Activated naive CD4-positive, alpha-beta T cell treated with anti-CD3 and anti-CD28 coated beads, Interleukin-2, amount 10 ng/mL, durations not matched to agents 7 days and 5 days (primary cell): ENCODE measurements at places on chromosomes 11 and 22.

DNA sequence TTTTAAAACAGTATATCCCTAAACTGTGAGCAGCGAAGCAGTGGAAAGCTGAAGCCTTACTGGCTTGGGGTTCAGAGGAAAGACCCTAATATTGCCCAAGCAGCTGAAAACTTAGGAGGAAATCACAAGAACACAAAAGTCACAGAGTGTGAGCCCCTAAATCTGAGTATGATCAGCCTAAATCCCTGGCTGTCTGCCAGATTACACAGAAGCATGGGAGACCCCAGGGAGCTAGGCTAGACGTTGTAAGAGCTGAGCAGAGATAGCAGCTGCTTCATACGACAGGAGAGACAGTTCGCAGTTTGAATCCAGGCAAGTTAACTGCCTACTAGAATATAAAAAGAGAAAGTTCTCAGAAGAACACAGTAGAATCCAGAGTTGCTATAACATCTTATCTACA lies 81.2 kb downstream of the PACS1 start:
- peaks cover 13% of the 10 kb centered on the region for H3K36me3 ChIP-seq
- no peak for DNase-seq

- H3K36me3 ChIP-seq = no peaks in the 10 kb centered on the region
- DNase-seq = no peak
- H3K27ac ChIP-seq = no peak overlapping the region
- H3K4me3 ChIP-seq = no peak overlapping the region
- H3K27me3 ChIP-seq = peaks cover 3% of the 10 kb centered on the region
Observed at GRCh38 chr11:126732981-126733380, 267.6 kb downstream of the KIRREL3 start.

DNA sequence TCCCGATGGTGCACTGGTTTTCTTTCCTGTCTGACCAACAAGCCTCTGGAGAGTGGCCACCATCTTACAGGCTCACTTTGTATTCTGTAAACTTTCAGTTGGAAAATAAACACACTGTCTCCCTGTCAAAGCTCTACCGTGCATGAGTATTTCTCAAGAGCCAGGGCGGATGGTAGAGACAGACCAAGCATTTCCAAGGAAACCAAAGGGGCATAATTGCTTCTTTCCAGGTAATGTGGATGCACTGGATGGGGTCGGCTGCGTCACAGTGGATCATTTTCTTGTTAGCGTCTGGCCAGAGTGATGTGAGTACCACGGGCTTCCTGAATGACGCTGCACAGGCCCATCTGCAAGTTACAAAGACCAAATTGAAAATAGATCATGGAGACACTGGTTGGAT lies 5.1 kb upstream of the SEZ6L start:
- H3K4me3 ChIP-seq = no peak overlapping the region
- DNase-seq = no peak
- no peaks in the 10 kb centered on the region for H3K36me3 ChIP-seq
- no peak overlapping the region for H3K27ac ChIP-seq
- H3K4me1 ChIP-seq = peaks cover 5% of the 10 kb centered on the region
- H3K27me3 ChIP-seq = peaks cover 30% of the 10 kb centered on the region

GRCh38 chr11:58525037-58525614 lies 17.2 kb upstream of the OR5B21 start:
- H3K36me3 ChIP-seq = peaks cover 33% of the 10 kb centered on the region
- peak overlapping the region; percentile 93 for H3K27ac ChIP-seq
- DNase-seq = peak; percentile 54
- no peaks in the 10 kb centered on the region for H3K27me3 ChIP-seq
- peaks cover 62% of the 10 kb centered on the region for H3K4me1 ChIP-seq

- no peak overlapping the region for H3K4me3 ChIP-seq
- no peaks in the 10 kb centered on the region for H3K27me3 ChIP-seq
- no peak overlapping the region for H3K27ac ChIP-seq
- DNase-seq = no peak
- peaks cover 49% of the 10 kb centered on the region for H3K4me1 ChIP-seq
- H3K36me3 ChIP-seq = peaks cover 42% of the 10 kb centered on the region
Observed at GRCh38 chr11:96309016-96309642, 33.9 kb downstream of the MAML2 start.

DNA sequence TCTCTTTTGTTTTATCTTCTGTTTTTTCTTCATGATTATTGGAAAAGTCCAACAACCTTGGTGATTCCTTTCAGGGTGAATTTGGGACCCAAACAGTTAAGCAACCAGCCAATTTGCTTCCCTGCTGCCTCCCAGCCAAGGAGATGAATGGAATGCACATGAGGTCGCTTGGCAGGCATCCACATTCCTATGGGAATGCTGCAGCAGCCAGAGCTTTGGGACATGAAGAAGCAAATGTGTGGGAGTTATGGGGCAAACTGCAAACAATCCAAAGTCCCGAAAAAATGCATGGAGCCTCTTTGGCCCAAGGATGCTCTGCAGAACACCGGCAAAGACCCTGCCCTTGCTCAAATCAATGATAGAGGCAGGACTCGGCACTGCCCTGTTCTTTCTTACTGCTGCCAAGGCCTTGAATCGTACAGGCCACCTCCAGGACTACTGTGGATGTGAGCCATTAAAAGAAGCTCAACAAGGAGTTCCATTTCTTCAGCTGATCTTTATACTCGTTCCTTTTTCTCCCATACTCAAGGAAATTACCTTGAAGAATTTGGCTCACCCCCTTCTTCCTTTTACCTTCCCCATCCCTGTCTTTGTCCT lies 117.3 kb upstream of the TEAD1 start:
- no peak overlapping the region for H3K27ac ChIP-seq
- no peaks in the 10 kb centered on the region for H3K4me1 ChIP-seq
- no peaks in the 10 kb centered on the region for H3K36me3 ChIP-seq
- H3K4me3 ChIP-seq = no peak overlapping the region
- peaks cover 26% of the 10 kb centered on the region for H3K27me3 ChIP-seq
- DNase-seq = no peak

DNA sequence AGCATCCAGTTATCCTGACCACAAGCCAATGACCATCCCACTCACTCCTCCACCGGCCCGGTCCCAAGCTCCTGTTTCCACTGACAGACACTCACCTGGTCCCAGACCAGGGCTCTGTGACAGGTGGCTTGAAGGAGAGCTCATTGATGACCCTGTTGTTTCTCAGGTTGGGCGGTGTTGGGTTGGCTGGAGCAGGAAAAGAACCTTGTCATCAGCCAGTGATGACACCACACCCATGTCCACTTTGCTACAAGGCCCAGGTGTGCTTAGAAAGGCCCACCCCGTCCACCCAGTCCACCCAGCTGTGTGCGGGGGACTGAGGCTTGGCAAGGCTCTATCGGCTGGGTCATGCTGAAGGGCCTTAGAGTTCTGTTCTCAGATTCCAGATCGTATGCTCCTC lies 42.9 kb downstream of the GAB4 start:
- H3K27ac ChIP-seq = no peak overlapping the region
- peaks cover 4% of the 10 kb centered on the region for H3K27me3 ChIP-seq
- no peak overlapping the region for H3K4me3 ChIP-seq
- peaks cover 2% of the 10 kb centered on the region for H3K4me1 ChIP-seq
- no peak for DNase-seq

DNA sequence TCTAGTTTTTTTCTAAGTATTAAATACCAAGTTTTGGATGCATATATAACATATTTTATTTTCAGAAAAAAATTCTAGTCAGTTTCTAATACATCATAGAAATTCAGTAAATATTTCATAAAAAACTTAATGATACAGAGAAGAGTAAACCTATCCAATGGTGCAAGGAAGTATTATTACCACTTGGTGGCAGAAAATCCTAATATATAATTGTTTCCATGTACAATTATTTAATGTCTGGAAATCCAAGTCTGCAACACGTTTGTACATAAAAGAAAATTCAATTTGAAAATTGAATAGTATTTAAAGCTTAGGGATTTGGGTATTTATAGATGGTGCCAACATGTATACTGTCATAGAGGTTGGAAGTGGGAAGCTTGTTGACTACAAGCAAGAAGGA lies 127.0 kb downstream of the TRPC6 start:
- H3K36me3 ChIP-seq = no peaks in the 10 kb centered on the region
- no peak overlapping the region for H3K27ac ChIP-seq
- DNase-seq = no peak
- no peak overlapping the region for H3K4me3 ChIP-seq
- H3K27me3 ChIP-seq = no peaks in the 10 kb centered on the region
- no peaks in the 10 kb centered on the region for H3K4me1 ChIP-seq

- peak overlapping the region; percentile 91 for H3K4me3 ChIP-seq
- H3K4me1 ChIP-seq = peaks cover 44% of the 10 kb centered on the region
- H3K27ac ChIP-seq = peak overlapping the region; percentile 98
- H3K27me3 ChIP-seq = peaks cover 14% of the 10 kb centered on the region
- peak; percentile 73 for DNase-seq
Observed at GRCh38 chr11:125886997-125887372, 483 bp upstream of the HYLS1 start.

- H3K4me1 ChIP-seq = no peaks in the 10 kb centered on the region
- H3K36me3 ChIP-seq = no peaks in the 10 kb centered on the region
- H3K27ac ChIP-seq = no peak overlapping the region
- DNase-seq = no peak
Observed at GRCh38 chr11:134666273-134667174, 254.5 kb upstream of the B3GAT1 start.

DNA sequence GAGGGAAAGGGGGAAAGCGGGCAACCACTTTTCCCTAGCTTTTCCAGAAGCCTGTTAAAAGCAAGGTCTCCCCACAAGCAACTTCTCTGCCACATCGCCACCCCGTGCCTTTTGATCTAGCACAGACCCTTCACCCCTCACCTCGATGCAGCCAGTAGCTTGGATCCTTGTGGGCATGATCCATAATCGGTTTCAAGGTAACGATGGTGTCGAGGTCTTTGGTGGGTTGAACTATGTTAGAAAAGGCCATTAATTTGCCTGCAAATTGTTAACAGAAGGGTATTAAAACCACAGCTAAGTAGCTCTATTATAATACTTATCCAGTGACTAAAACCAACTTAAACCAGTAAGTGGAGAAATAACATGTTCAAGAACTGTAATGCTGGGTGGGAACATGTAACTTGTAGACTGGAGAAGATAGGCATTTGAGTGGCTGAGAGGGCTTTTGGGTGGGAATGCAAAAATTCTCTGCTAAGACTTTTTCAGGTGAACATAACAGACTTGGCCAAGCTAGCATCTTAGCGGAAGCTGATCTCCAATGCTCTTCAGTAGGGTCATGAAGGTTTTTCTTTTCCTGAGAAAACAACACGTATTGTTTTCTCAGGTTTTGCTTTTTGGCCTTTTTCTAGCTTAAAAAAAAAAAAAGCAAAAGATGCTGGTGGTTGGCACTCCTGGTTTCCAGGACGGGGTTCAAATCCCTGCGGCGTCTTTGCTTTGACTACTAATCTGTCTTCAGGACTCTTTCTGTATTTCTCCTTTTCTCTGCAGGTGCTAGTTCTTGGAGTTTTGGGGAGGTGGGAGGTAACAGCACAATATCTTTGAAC lies 6.8 kb downstream of the MALAT1 start:
- H3K27me3 ChIP-seq = no peaks in the 10 kb centered on the region
- peaks cover 49% of the 10 kb centered on the region for H3K4me1 ChIP-seq
- no peak overlapping the region for H3K4me3 ChIP-seq
- DNase-seq = no peak

GRCh38 chr11:102757823-102758549 lies 22.4 kb downstream of the MMP10 start:
- H3K27ac ChIP-seq = no peak overlapping the region
- H3K27me3 ChIP-seq = peaks cover 5% of the 10 kb centered on the region
- no peaks in the 10 kb centered on the region for H3K4me1 ChIP-seq

DNA sequence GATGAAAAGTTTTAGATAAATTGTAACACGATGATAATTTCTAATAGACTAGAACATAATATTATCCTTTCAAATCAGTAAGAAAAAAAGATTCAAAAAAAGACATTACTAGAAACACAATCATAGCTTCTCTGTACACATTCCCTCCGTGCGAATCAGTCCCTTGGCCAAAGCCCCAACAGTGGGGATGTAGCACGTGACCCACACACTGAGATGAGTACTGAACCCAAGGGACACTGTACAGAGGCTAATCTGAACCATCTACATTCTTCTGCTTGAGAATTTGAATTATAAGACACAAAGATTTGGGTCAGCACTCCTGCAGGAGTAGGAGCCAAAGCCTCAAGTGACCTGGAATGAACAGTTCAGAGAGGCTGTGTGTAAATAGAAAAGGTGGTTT lies 353.7 kb downstream of the INSC start:
- no peak overlapping the region for H3K4me3 ChIP-seq
- no peak overlapping the region for H3K27ac ChIP-seq
- peaks cover 3% of the 10 kb centered on the region for H3K27me3 ChIP-seq
- no peak for DNase-seq
- no peaks in the 10 kb centered on the region for H3K36me3 ChIP-seq
- H3K4me1 ChIP-seq = no peaks in the 10 kb centered on the region

- H3K36me3 ChIP-seq = peaks cover 6% of the 10 kb centered on the region
- DNase-seq = no peak
- peaks cover 13% of the 10 kb centered on the region for H3K4me1 ChIP-seq
- H3K4me3 ChIP-seq = no peak overlapping the region
Observed at GRCh38 chr22:23118647-23119493, 22.9 kb downstream of the RSPH14 start.

DNA sequence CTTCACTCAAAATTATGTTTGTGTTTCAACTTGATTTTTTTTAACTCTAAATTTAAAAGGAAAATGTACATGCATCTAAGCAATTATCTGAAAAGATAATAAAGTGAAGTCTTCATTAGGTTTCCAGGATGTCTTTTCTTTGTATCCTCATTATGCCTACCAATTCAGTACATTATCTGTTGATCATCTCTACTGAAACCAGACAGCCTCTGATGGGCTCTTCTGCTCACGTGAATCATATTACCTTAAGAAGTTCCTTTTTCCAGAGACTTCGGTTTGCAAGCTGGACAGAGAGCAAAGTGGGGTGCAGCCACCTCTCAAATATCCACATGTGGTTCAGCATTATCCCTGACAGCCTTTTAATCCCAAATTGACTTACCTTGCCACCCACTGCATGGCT lies 158.4 kb downstream of the CADM1 start:
- H3K4me1 ChIP-seq = no peaks in the 10 kb centered on the region
- no peak overlapping the region for H3K4me3 ChIP-seq
- H3K27me3 ChIP-seq = no peaks in the 10 kb centered on the region
- no peaks in the 10 kb centered on the region for H3K36me3 ChIP-seq
- H3K27ac ChIP-seq = no peak overlapping the region
- DNase-seq = no peak

- H3K27ac ChIP-seq = no peak overlapping the region
- no peaks in the 10 kb centered on the region for H3K27me3 ChIP-seq
- H3K4me1 ChIP-seq = no peaks in the 10 kb centered on the region
- H3K4me3 ChIP-seq = no peak overlapping the region
- H3K36me3 ChIP-seq = no peaks in the 10 kb centered on the region
- DNase-seq = no peak
Observed at GRCh38 chr11:113725913-113726312, 19.8 kb upstream of the TMPRSS5 start.

DNA sequence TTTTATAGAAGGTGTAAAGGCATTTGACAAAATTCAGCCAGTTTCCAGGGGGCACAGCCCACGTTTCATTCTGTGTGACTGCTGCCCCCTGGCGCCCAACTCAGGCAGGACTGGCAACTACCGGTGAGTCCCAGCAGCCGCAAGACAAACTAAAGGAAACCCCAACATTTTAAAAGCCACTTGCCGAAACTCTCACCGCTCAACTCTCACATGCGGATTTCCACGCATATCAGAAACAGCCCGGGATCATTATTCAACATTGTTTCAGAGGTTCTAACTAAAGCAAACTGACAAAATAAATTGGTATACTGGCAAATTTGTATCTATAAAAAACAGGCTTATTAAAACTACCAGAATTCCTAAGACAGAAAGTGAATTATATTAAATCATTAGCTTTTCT lies 48.2 kb downstream of the MORC2 start:
- peak; percentile 89 for DNase-seq
- peaks cover 18% of the 10 kb centered on the region for H3K4me1 ChIP-seq
- H3K27ac ChIP-seq = no peak overlapping the region
- peaks cover 20% of the 10 kb centered on the region for H3K36me3 ChIP-seq
